ENCODE measurements at places on chromosomes 1 and 21. TPM values are rescaled to one million over a fixed set of nuclear protein-coding genes. Genes with fewer than 3 reads are reported as not detected.

DNA sequence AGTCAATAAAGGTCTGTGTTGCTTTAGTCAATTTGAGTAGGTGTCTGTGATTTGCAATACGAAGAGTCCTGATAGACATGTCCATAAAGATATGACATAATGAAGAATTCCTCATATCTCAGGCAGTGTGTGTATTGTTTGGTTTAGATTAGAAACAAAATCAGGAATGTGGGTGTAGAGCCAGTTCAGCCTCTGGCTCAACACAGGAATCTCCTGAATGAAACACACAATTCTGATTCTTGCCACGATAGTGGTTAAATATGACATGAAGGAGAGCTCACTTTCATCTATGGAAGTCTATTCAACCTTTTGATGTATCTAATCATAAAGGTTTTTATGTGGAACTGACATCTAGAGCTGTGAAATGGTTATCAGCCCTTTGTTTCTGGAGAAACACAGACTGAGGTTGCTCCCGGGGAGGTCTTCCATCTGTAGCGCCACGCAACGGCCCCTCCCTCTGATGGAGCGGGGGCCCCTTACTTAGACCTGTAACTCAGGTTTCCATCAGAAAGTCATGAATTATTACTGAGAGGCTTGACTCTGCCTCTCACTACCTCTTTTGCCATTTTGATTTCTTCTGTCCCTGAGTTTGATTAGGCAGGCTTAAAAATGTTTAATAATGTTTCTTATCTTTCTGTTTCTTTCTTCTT is 19.5 kb downstream of the TSPAN2 start:
- DNase-seq = peak; percentile 79

- peak; percentile 76 for DNase-seq
Observed at GRCh38 chr1:206591226-206591625, 21.0 kb downstream of the EIF2D start.

Gene NBPF10
- 3.3 TPM for total RNA-seq

Gene DARS2
- total RNA-seq = 17.9 TPM

- DNase-seq = no peak
Observed at GRCh38 chr1:56077206-56077605, 502.2 kb downstream of the PLPP3 start.

GRCh38 chr1:17665950-17666720 is 89.0 kb upstream of the ACTL8 start:
- peak; percentile 48 for DNase-seq

DNA sequence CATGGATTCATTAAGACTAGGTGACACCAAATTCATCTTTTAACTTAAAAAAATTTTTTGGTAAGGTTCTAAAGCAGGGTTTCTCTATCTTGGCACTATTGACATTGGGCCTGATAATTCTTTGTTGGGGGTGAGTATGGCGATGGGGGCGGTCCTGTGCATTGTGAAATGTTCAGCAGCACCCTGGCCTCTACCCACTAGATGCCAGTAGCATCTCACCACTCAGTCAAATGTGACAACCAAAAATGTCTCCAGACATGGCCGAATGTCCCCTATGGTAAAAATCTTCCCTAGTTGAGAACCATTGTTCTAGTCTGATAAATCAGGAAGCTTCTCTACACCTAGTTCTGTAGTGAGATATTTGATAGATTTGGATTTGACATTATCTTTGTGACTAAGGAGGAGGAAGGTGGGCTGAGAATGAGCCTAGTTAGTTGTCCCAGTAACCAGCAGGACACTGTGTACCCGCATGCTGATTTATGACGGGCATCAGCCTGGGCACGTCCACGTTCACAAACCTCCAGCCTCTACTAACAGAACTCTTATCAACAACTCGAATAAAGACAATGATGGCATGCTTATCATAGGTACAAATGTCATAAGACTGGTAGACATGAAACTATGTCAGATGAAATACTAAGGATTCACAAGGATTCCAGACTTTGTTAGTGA is 104.6 kb downstream of the KCND3 start:
- no peak for DNase-seq

DNA sequence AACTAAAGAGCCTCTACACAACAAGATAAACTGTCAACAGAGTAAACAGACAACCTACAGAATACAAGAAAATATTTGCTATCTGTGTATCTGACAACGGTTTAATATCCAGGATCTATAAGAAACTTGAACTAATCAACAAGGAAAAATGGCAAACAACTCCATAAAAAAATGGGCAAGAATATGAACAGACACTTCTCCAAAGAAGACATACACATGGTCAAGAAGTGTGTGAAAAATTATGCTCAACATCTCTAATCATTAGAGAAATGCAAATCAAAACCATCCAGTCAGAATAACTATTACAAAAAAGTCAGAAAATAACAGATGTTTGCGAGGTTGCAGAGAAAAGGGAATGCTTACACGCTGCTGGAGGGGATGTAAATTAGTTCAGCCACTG is 8.0 kb downstream of the ZNF670 start:
- no peak for DNase-seq

GRCh38 chr1:246617768-246618167 is 51.5 kb downstream of the CNST start:
- DNase-seq = no peak

Gene TSACC
- 1.2 TPM for total RNA-seq

Gene HMCN1
- 29.6 TPM for total RNA-seq

Gene TBX19
- 1.1 TPM for total RNA-seq

DNA sequence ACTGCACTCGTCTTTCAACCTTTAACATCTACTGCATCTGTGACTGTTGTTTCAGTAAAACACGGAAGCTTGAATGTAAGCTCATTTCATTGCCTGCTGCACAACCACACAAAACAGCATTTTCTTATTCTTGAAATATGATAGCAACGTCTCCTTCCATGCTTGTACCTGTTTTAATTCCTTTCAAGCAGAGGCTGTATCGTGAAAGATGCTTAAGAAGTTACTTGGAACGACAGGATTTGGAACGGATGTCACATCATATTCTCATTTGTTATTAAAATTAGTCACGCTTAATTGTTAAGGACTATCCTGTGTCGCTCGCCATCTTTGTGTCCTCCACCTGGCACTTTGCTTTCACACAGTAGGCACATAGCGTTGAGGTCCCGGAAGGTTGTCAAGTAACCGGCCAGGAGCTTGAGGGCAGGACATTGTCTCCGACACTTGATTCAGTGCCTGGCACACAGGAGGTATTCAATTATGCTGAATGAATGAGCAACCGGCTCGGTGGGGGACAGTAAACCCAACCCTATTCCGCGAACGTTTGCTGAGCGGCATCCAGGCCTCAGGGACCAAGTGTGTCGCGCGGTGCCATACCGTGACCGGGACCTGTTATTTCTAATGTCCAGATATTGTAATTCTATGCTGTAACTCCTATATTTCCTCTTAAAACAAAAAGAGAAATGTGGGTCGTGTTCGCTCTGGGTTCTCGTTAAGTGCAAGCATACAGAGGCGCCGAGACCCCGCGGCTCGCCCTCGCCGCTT is 499 bp upstream of the SH3GLB1 start:
- DNase-seq = peak; percentile 8

Measured in astrocyte (in vitro differentiated cells and primary cell).